ENCODE measurements at places on chromosomes 1 and 21.

- DNase-seq = no peak
Observed at GRCh38 chr1:226751703-226752102, 12.6 kb upstream of the ITPKB start.

- DNase-seq = no peak
Observed at GRCh38 chr1:21318714-21319159, 28.5 kb upstream of the ECE1 start.

GRCh38 chr1:37930246-37931101 lies 16.4 kb downstream of the INPP5B start:
- DNase-seq = no peak

GRCh38 chr1:156590326-156591180 lies 1.0 kb upstream of the NAXE start:
- no peak for DNase-seq

DNA sequence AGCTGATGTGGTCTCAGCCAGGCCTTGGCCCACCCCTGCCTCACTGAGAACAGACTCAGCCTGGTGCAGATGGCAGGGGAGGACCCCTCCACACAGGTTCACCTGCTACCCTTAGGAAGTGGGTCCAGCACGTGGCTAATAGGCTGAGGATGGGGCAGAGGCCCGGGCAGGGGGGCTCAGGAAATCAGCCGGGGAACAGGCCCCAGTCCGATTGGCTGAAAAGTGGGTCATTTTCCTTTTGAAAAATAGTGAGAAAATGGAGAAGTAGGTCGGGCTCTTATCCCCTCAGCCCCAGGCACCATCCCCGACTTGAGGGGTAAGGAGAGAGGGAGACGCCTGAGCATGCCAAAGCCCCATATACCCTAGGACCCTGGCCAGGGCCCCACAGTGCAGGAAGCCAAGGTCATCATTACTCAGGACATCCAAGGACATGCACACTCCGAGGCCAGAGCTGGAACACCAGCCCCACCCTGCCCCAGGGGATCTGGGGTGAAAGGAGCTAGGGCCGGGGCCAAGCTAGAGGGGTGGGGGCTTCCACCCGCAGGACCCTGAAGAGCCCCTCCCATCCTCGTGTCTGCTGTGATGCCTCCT lies 11.0 kb downstream of the DLGAP3 start:
- no peak for DNase-seq

All from GM03348 (cell line).